ENCODE measurements at places on chromosomes 3 and 15.

GRCh38 chr3:4850211-4850927 lies 128.9 kb upstream of the BHLHE40 start:
- no peak for DNase-seq

- DNase-seq = no peak
Observed at GRCh38 chr15:36599620-36600433, 20.4 kb downstream of the CDIN1 start.

- no peak for DNase-seq
Observed at GRCh38 chr3:128618398-128618726, 32.3 kb downstream of the RPN1 start.

- no peak for DNase-seq
Observed at GRCh38 chr3:194900854-194901522, 215.3 kb downstream of the FAM43A start.
